NCI-H69 (cell line): ENCODE measurements at places on chromosomes 16 and 17.

DNA sequence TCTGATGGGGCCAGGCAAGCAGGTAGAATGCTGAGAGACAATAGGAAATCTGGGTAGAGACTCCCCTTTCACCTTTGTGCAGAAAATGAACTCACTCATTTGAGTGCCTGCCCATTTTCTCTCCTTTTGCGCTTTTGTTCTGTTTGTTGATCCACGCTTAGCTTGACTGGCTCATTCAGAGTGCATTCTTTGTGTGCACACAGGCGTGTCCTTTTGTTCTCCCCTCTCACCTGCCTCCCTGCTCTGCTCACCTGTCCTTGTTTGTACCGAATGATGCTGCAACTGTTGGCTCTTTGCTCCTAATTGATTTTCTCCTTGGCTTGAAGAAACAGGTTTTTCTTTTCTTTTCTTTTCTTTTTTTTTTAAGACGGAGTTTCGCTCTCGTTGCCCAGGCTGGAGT, 15.8 kb downstream of the PGS1 start:
- peak; percentile 99 for DNase-seq

DNA sequence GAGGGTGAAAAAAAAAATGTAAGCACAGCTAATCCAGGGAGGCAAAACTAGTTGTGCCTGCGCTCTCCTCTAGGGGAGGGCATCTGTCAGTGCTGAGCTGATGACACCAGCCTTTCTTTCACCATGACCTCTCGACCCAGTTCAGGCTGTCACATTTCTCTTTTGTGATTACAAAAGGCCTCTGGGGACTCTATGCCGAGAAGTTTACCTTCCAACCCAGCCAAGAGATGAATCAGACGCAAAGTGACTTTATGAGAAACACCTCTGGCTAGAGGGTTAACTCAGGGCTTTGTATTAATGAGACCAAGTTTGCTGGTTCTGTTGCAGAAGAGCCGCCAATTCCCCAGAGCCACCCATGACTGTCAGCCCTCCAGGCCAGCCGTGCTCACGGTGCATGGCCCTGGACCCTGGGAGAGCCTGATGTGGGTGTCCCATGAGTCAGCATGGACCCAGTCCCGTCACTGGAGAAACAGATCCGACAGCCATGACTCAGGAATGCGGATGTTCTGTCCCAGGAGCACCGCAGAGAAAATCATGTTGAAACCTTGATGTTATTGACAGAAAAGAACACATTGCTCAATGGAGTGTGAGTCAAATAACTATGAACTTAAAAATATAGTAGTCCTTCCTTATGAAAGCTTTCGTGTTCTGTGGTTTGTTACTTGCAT, 437.2 kb downstream of the HS3ST3B1 start:
- no peak for DNase-seq

- peak; percentile 45 for DNase-seq
Observed at GRCh38 chr17:43025766-43026537, 921 bp downstream of the RND2 start.

DNA sequence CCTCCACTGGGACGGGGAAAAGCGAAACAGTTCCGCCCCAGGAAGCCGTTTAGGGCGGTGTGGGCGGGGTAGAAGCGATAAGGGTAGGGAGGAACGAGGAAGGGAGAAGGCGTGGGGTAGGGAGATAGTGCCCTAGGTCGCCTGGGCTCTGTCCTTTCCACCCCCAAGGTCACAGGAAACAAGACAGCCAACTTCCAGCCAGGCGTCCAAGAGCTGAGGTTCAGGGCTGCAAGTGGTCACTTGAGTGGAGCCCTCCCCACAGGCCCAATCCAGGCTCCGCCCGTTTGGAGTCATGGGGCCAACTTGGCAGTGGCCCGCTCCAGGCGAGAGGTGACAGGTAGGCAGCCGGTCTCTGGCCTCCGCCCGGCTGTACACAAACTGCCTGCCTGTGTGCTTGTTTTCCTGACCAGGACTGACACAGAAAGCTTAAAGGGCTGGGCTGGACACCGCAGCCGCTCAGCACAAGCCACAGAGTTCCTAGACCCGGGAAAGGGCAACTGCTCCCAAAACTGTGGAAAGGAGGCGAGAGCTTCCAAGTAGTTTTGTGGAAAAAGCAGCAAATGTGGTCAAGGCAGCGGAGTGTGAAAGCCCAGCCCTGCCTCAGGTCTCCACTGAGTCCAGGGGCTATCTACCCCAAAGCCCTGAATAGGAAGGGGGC, at the start of gene RILP:
RILP (minus strand) TSS at position 23 of the 658 bp plus-strand sequence. CDS start 62 bp downstream, outside the sequence.
- DNase-seq: peak; percentile 27

DNA sequence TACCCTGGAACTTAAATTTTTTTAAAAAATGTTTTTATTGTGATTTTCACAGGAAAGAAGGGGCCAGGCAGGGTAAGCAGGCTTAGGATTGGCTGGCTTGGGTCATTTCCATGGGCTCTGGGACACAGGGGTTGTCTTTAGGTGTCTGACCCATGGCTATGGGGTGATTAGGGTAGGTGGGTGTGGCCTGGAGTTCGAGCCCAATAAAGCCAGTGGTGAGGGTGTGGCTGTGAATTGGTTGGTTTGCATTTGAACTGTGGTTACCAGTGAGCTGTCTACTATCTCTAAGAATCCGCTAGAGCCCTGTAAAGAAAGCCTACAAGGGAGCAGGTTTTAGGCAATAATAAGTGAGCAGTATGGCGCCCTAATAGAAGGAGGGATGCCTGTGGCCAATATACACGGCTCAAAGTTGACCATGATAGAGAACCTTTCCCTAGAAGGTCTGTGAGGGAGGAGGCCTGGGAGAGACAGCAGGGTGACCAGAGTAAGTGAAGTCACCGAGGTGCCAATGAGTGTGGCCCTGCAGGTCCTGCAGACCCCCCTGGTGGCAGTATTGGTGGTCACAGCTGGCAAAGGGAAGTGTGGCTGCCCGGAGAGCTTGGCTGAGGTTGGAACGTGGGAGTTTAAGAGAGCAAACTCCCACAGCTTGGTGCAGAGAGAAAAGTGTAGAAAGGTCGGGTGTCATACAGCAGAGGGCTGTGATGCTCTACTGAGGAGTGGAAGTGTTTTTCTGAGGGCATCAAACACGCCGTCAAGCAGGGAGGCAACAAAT, 454.0 kb downstream of the WWOX start:
- no peak for DNase-seq

- DNase-seq: peak; percentile 92
Observed at GRCh38 chr16:678858-679813, 1.1 kb upstream of the STUB1 start.

DNA sequence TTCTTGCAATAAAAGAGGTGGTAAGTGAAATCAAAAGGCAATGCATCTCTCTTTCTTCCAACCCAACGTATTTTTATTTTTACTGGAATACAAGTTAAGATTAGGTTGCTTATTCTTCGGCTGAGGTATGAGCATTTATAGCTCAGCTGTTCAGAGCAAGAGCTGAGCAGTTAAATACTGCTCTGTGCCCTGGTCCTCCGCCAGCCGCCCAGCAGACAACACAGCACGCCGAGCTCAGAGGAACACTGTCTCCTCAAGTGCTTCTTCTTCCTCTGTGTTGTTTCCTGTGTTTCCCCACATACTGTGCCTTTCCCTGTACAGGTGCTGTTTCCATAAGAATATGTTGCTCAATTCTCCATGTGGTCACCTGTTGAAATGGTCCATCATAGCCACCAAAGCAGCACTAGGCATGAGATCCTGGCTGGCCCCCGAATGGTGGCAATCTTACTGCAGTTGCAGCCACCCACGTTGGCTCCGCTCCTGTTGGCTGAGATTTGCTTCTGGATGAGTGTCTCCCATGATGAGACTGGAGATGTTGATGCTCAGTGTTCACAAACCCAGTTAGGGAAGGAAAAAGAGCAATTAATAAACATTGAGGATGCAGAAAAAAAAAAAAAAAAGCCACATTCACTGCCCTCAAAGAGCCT, 515.3 kb downstream of the GRIN2A start:
- peak; percentile 58 for DNase-seq

GRCh38 chr17:54901230-54901822, 674 bp downstream of the TOM1L1 start:
- peak; percentile 90 for DNase-seq

GRCh38 chr17:31570951-31571892, 179.7 kb downstream of the RAB11FIP4 start:
- DNase-seq: no peak

GRCh38 chr17:28189667-28190066, 129.3 kb upstream of the TMEM97 start:
- no peak for DNase-seq

DNA sequence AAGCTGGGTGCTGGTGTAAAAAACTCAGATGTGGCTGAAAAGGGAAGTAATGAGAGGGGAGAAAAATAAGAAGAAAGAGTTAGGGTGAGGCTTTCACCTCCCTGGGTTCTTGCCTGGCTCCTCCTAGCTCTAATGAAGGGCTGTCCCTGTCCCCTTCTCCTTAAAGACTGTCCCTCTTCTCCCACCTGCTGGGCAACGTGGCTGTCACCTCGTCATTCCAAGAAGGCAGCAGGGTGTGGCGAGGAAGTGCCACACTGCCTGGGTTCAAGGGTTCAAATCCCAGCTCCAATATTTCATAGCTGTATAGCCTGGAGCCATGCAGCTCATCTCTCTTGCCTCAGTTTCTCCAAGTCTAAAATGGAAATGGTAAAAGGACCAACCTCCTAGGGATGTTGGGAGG, 122.5 kb upstream of the CACNG5 start:
- no peak for DNase-seq

- DNase-seq: no peak
Observed at GRCh38 chr16:629833-630248, 944 bp upstream of the WFIKKN1 start.

DNA sequence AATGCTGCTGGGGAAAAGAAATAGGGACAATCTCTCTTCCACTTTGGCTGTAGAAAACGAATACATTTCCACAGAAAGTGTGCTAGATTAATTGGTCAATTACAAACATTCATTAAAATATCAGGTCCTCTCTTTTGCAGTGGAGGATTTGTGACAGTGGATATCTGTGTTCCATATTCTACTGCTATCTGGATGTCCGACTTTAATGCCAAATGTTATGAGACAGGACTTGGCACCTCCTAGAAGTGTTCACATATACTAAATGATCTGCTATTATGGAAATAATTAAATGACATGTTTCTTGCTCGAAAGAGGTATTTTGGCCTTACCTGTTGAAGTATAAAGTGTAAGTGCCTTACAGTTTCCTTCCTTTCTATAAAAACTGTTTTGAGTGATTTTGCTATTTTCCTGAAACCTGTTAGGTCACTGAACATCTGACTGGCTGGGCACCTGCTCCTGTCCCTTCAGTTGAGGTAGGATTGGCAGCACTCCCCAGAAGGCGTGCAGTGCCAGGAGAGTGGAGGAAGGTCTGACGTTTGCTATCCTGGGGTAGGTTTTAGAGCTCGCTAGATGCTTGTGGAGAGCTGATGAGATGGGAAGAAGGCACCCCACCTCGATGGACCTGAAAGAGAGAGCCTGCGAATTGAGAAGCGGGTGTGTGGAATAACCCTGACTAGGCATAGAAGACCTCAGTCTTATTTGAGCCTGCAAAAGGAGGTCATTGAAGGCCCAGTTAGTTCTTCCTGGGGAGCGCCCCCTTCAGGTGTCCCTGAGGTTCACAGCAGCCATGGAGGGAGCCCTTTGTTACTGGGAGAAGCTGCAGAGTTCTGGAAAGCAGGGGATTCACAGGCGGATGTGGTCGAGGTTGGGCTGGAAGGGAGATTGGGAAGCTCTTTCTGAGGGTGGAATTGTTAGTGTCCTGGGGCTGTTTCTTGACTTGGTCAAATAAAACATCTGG, 159.4 kb upstream of the ZNF267 start:
- DNase-seq: peak; percentile 45

DNA sequence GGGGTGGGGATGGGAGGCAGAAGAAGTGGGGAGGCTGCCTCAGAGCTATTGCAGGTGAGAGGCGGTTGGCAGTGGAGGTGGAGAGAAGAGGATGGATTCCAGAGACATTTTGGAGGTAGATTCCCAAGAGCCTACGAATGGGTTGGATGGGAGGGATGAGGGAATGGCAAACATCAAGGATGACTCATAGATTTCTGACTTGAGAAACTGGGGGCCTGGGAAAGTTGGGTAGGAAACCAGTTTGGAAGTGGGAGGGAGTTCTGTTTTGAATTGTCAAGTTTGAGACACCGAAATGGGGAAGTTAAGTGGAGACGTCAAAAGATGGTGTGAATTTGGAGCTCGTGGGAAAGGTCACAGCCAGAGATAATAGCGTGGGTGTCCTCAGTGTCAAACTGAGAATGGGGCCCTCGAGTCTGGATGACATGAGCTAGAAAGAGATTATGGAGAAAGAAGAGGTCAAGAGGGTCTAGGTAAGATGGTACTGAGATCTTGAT, 6.2 kb upstream of the CYLD start:
- DNase-seq: no peak

GRCh38 chr16:28167221-28167620, 44.5 kb downstream of the XPO6 start:
- DNase-seq: no peak

DNA sequence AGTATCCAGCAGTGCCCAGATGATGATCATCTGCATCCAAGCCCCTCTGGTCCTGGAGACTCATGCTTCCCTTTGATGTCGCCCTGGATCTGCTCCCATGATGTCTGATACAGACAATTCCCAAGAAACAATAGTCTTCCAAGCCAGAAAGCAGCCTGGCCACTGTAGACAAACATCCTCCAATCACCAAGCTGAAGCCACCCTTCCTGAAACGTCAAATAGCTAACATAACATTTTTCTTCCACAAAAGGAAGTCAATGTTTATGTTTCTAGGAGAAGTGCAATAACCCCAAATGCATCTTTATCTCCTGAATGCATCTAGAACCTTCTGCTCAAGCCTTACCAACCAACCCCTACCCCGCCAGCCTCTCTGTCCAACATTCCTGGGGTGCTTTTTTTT, 1.2 kb upstream of the DPEP2 start:
- no peak for DNase-seq

GRCh38 chr16:31202414-31203375, at the start of gene PYCARD:
Gene PYCARD (minus strand): TSS chr16:31202760. CDS start chr16:31202690, 70 bp downstream.
- peak; percentile 63 for DNase-seq

- peak; percentile 22 for DNase-seq
Observed at GRCh38 chr17:46158323-46159296, 34.6 kb downstream of the KANSL1 start.

DNA sequence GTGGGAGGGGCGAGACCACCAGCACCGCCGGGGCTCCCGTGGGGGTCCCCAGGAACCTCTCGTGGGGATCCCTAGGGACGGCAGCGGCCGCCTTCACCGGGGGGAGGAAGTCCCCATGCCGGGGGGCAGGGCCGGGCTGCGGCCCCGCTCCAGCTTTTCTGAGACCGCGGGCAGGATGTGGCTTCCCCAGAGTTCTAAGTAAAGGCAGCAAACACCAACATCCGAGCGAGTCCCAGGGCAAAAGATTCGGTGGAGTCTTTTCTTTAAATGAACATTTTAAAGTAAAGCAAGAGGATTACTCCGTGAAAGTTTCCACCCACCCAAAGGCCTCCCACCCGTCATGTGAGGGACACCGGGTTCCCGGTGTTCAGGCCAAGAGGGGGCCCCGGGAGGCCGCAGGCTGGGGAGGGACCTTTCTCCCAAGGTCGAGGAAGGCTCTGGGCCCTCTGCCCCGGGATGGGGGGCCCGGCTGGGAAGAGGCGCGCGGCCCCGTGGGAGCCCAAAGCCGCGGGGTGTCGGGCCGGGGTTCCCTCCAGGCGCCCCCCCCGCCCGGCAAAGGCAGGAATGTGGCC, 137.2 kb upstream of the RPH3AL start:
- DNase-seq: no peak

GRCh38 chr17:62680541-62681052, 53.1 kb downstream of the MRC2 start:
- no peak for DNase-seq

- DNase-seq: peak; percentile 7
Observed at GRCh38 chr17:13931800-13932460, 137.4 kb upstream of the COX10 start.

- DNase-seq: no peak
Observed at GRCh38 chr16:20954574-20954973, 54.0 kb downstream of the LYRM1 start.

GRCh38 chr17:57512258-57512657, 232.8 kb downstream of the CCDC182 start:
- DNase-seq: peak; percentile 75

GRCh38 chr17:49708515-49709183, 885 bp upstream of the SLC35B1 start:
- peak; percentile 74 for DNase-seq
